T-helper 2 cell (primary cell): ENCODE measurements at places on chromosomes 6 and 20.

DNA sequence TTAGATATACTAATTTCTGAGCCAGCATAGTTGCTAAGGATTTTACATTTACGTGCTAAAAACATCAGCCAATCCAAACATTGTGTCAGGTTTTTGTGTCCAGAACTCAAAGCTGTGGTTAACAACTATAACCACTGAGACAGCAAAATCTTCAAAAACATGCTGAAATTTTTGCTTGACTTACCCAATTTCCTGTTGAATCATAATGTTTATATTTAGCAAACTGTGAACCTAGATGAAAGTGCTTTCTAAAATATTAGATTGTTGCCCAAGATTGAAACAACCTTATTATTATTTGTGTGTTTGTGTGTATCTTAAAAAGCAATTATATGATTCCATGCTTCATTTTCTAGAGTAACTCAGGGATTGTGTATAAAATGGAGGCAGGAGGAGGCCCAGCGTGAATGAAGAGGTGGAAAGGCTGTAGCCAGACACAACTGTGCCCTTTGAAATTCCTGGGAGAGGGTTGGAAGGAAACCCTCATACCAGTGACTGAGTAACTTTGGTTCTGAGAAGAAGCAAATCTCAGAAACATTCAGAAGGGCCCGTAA, 48.0 kb downstream of the ARMC2 start:
- DNase-seq: peak; percentile 90

- no peak for DNase-seq
Observed at GRCh38 chr6:116398316-116399010, 27.7 kb downstream of the DSE start.

DNA sequence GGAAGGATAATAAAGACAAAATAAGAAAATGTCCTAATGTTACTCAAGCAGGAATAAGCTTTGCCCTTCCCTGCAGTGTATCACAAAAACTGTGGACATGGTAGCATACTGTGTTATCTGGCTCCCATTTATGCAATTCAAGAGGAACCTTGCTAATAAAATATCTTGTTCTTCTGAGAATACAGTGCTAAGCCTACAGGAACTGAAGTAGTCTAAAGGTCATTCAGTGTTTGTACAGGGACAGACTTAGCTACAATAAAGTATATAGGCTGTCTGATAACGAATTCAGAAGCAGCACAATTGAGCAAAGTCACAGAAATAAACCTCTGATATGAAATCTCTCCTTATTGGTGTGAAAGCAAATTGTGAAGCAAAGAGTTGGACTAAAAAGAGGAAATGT, 59.6 kb upstream of the SDHAF4 start:
- DNase-seq: no peak

- DNase-seq: no peak
Observed at GRCh38 chr20:51104960-51105920, 82.3 kb upstream of the KCNG1 start.

DNA sequence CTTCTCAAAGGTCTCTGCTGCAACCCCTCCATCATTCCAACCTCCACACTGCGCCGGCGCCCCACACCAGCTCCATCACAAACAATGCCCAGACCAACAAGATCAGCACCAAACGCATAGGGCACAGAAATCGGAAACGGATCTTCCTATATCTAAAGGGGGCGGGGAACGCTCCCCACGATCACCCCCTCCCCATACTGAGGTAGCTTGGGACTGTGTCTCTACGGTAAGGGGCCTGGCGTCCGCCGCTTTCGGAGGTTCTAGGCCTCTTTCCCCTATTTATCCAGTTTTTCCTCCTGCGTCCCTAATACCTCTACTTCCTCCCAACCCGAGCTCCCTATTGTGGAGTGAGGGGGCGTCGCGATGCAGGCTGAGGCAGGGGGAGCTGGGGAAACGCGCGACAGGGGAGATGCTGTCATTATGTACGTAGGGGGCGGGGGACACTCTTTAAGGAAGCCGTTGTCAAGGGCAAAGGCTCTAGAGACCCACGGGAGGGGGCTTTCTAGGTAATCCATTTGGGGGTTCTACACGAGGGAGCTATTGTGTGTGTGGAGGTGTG, 909 bp downstream of the DNAAF9 start:
- DNase-seq: no peak

- no peak for DNase-seq
Observed at GRCh38 chr6:20835315-20836010, 301.2 kb downstream of the CDKAL1 start.

DNA sequence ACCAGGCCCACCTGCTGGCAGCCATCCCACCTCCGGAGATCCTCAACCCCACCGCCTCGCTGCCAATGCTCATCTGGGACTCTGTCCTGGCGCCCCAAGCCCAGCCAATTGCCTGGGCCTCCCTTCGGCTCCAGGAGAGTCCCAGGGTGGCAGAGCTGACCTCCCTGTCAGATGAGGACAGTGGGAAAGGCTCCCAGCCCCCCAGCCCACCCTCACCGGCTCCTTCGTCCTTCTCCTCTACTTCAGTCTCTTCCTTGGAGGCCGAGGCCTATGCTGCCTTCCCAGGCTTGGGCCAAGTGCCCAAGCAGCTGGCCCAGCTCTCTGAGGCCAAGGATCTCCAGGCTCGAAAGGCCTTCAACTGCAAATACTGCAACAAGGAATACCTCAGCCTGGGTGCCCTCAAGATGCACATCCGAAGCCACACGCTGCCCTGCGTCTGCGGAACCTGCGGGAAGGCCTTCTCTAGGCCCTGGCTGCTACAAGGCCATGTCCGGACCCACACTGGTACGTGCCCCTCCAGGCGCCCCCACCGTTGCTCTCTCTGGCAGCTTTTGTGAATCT, 1.1 kb downstream of the SNAI1 start:
- DNase-seq: no peak

DNA sequence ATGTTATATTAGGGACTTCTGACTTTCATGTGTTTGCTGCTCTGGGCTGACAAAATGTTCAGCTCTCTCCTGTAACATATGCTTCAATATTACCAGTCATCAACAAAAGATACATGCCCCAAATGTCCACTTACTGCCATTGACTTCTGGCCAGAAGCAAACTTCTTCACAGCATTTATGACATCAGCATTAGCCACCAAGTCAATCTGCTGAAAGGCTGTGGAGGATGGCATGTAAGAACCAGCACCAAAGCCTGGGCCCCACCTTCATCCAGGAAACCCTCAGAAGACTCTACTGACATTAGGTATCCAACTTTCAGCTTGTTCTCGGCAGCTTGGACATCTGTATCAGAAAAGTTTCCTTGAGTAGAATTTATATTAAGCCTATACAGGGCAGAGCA, 595.5 kb downstream of the COL12A1 start:
- no peak for DNase-seq

GRCh38 chr6:33966536-33966935, 162.7 kb upstream of the MLN start:
- no peak for DNase-seq

DNA sequence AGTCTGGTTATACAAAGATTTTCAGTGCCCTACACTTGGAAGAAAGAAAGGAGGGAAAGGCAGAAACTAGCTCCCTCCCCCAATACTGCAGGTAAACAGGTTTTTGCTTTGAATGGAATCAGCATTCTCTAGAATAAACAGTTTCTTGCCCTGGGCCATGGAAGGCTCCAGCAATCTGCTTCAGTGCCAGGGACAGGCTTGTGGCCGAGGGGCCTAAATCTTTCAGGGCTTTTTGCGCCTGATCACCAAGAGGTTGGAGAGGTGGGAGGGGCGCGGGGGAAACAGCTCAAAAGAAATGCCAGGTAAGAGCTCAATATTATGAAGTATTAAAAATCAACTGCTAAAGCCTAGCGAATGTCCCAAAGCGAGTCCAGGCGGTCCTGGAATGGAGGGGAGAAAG, 23.8 kb downstream of the TFAP2B start:
- no peak for DNase-seq

- DNase-seq: no peak
Observed at GRCh38 chr6:157459327-157459726, 78.3 kb downstream of the ZDHHC14 start.

DNA sequence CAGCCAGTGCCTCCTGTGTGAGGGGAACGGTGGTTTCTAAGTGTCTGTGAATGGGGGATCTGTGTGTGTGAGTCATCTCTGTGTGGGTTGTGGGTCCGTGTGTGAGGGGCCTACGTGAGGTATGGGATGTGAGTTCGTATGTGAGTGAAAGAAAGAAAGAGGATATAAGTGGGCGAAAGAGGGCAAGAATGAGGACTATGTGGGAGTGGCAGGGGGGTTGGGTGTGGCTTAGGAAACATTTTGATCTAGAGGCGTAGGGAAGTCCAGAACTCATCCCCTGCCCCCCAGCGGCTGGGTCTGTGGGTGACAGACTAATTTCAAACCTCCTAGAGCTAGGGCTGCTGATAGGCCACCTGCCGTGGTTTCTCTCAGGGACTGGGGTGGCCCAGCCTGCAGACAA, 35.5 kb downstream of the DHX35 start:
- DNase-seq: no peak

- no peak for DNase-seq
Observed at GRCh38 chr6:74597840-74598239, 608.0 kb downstream of the COL12A1 start.

- no peak for DNase-seq
Observed at GRCh38 chr20:40073535-40074111, 615.4 kb downstream of the MAFB start.

GRCh38 chr6:26243752-26244151, 121.2 kb upstream of the BTN3A2 start:
- DNase-seq: no peak

- no peak for DNase-seq
Observed at GRCh38 chr6:133995758-133996157, 42.7 kb downstream of the TBPL1 start.

DNA sequence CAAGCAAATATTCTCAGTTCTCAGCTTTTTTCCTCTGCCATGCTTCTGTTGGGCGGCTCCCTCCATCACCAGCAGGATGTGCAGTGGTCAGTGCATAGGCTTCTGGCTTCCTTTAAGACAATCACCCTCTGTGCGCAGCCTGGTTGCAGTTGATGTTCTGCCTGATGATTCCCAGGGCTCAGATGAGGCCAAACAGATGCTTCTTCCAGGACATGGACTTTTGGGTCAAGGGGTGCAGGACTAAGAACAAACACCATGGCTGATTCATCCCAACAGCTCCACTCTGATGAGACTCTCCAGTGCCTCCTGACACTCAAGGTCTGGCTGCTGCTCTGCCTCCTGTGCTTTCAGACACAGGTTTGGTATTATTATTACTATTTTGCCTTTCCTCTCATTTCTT, 554.8 kb upstream of the CDH4 start:
- no peak for DNase-seq

- DNase-seq: no peak
Observed at GRCh38 chr6:137056121-137056880, 11.5 kb upstream of the IL20RA start.
